Upper lobe of left lung (tissue), 6 donors: ENCODE measurements at places on chromosomes 11 and 22. TPM values are rescaled to one million over a fixed set of nuclear protein-coding genes. Genes with fewer than 3 reads are reported as not detected.

The AP1B1 gene
- total RNA-seq, result 86.3 TPM

The SCGB1D2 gene
- not detected for total RNA-seq

The APLNR gene
- 1.1 TPM for total RNA-seq

The SOX6 gene
- 14.1 TPM for total RNA-seq

The GAB4 gene
- not detected for total RNA-seq

The SCGB1C1 gene
- not detected for total RNA-seq

The DUSP8 gene
- total RNA-seq, result 19.3 TPM

The XRRA1 gene
- total RNA-seq, result 14.2 TPM

The SEPTIN5 gene
- 13.2 TPM for total RNA-seq

The CECR2 gene
- total RNA-seq, result 14.6 TPM

The SEC14L2 gene
- 11.0 TPM for total RNA-seq

The SAA4 gene
- total RNA-seq, result not detected

The SORL1 gene
- total RNA-seq, result 85.9 TPM

GRCh38 chr11:57085611-57086010 lies 96.1 kb upstream of the LRRC55 start:
- no peak for DNase-seq

GRCh38 chr11:26947379-26947844 lies 46.5 kb upstream of the FIBIN start:
- no peak for DNase-seq

DNA sequence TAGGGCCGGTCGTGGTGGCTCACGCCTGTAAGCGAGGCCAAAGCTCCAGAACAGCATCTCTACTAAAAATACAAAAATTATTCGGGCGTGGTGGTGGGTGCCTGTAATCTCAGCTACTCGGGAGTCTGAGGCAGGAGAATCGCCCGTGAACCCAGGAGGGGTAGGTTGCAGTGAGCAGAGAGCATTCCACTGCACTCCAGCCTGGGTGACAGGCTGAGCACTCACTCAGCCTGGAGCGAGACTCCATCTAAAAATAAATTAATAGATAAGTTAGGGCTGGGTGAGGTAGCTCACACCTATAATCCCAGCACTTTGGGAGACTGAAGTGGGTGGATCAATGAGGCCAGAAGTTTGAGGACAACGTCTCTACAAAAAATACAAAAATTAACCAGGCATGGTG lies 10.2 kb upstream of the TAB1 start:
- no peak for DNase-seq

- DNase-seq, result no peak
These were observed 870.6 kb upstream of the LRRC4C start for GRCh38 chr11:42329929-42330565.

- DNase-seq, result no peak
These were observed 42.1 kb upstream of the CRTAM start for GRCh38 chr11:122796128-122796717.

DNA sequence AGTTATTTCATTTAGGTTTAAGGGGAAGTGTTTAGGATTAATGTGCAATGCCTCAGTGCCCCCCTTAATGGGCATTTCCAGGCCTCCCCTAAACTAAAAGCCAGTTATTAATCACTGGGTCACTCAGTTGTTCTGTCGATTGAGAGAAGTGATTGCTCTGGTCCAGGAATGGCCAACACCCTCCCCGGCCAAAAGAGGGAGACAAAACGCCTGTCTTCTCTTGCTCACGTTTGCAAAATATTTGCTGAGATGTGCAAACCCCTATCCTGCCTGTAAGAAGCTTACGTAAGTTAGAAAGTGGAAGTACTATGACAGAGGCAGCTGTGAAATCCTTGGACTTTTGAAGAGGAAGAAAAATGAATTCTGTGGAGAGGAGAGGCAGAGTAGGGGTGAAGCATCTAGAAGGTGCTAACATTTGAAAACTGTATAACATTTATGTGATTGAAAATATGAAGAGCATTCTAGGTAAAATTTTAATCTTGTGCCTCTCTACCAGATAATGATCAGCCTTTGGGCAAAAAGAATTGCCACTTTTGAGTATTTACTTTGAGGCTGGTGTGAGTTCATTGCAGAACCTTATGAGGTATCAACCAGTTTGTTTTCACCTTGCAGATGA lies 37.7 kb downstream of the NTM start:
- DNase-seq, result peak; percentile 30

DNA sequence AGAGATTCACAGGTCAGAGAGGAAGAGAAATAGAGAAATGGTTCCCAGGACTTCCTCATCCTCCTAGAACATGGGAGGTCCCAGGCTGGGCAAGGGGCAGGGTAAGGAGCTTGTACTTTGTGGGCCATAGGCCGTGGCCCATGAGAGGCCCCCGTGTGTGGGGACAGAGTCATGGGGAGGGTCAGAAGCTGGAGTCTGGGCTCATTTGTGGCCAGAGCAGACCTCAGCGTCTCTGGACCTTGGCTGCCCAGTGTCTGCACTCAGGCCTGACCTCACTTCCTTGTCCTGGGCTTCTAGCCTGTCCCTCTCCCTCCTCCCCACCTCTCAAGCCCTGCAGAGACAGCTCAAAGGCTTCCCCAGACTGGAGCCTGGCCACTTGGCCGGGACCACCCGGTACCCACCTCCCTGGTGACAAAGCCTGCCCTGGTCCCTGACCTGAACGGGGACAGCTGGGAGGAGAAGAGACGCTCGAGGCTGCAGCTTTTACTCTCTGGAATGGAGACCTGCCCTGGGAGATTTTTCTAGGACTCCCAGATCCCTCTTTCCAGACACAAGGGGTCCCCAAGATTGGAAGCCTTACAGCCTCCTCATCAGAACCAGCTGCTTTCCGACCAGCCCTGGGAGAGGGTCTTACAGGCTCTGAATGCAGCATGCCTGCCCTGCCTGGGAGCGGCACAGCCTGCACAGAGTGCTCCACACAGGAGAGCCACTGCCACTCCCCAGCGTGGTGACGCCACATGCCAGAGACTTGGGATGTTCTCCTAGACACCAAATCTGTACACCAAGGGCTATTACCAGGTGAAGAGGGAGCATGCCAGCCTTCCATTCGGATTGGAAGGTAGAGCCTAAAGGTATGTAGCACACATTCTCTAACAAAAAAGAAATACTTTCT lies 569.0 kb upstream of the B3GAT1 start:
- DNase-seq, result no peak

GRCh38 chr11:58134151-58134550 lies 8.8 kb upstream of the OR9I1 start:
- no peak for DNase-seq

DNA sequence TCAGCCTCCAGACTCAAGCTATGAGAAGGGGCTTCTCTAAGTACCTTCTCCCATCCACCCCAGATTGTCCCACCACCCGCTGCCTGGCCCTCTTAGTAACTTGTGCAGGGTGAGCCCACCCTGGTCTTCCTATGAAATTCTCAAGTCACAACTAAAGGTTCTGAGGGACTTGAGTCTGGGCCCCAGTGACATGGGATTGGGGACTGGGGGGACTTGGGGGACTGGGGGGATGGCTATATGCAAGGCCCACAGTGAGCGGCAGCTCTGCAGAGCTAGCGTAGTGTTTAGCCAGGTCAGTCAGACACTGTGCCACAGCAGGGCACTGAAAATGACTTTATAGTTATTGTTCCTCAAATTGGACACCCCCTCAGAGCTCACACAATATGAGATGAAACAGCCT lies 622.3 kb upstream of the CADM1 start:
- DNase-seq, result no peak

DNA sequence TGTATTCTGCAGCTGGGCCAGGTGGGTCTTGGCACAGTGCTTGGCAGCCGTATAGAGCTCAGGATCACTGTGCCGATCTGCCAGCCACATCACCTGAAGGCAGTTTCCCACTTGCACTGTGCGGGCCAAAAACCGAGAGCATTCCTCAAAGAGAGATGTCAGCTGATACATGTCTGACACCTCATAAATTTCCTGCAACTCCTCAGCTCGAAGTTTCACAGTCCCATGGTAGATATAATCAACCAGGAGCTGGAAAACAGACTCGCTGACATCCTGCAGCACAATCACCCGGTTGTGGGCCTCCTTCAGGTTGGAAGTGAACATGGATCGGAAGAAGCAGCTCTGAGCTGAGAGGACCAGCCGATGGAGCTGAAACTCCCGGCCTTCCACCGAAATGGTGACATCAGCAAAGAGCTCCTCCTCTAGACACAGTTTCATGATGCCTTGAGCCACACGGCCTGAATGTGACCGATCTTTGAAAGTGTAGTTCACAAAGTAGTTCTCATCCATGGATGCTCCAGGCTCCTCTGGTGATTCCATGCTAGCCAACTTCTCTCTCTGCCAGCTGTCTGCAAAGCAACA lies 1.2 kb downstream of the KBTBD4 start:
- DNase-seq, result no peak

- DNase-seq, result no peak
These were observed 12.5 kb downstream of the APLNR start for GRCh38 chr11:57224537-57224936.

- no peak for DNase-seq
These were observed 1318.0 kb upstream of the TENM4 start for GRCh38 chr11:80758787-80759186.

DNA sequence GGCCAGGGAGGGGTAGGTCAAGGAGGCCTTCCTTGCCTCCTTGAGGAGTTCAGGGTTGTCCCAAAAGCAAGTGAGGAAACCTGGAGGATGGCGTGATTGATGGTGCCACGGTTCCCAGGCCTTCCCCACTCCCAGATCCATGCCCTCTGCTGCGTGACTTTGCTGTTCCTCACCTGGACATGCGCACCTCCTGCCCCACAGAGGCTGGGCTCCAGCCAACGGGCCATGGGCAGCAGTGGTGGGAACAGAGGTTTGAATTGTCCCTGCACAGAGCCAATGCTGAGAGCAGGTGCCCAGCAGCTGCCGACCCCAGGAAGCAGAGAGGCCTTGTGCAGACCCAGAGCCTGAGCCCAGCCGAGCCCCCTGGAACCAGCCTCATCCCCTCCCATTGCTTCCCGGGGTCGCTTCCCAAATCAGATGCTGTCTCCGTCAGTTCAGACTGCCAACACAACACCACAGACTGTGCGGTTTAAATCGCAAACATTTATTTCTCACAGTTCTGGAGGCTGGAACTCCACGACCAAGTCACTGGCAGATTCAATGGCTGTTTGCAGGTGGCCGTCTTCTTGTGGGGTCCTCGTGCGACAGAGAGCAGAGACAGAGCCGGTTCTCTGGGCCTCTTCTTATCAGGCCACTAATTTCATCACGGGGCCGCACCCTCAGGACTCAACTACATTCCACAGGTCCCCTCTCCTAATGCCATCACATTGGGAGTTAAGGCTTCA lies 6.2 kb upstream of the LINC01488 start:
- DNase-seq, result no peak

GRCh38 chr11:119809346-119809745 lies 80.3 kb upstream of the NECTIN1 start:
- no peak for DNase-seq

DNA sequence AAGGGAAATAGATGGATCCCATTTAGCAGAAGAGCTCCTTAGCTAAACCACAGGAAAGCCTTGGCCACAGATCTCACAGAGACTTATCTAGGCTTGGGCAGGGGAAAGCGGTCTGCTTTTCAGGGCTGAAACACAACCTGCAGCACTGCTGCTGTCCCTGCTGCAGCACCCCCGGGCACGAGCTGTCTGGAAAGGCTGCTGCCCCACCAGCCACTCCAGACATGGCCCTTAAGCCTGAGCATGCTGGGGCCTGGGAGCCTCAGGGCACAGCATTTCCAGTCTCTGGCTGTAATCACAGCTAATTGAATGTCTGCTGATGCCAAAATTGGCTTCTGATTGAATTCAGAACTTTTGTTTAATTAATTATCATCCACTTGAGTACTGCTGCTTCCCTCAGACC lies 115.0 kb downstream of the TMPRSS5 start:
- DNase-seq, result no peak

DNA sequence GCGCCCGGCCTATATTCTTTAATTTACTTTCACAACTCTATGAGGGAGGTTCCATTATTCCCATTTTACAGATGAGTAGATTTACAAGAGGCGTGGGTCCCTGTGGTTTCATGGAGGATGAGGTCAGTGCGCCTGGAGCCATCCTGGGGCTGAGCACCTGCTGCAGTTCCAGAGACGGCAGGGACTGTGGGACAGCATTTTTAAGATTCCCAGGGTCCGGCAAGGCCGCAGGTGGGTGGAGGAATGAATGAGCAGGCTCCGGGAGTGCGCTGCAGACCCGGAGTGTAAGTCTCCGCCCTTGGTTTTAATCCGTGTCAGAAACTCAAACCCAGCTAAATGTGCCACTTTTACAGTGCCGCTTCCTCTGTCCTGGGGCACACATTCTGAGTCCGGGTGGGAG lies 4.1 kb upstream of the CHRM1 start:
- no peak for DNase-seq

DNA sequence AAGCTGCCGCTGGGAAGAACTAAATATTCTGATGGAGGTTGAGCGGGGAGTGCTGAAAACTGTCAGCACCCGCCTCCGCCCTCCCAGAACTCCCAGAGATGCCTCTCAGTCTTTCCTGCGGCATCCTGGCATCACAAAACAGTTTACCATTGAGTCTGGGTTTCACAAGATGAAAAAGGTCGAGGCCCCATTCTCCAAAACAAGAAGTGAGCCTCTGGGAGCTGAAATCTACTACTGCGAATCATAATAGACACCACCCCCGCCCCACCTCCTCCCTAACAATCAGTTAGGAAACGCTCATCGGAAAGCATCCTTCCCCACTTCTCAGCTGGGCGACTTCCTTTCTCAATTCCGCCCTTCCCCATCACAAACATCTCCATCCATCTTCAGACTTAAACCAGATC lies 1.0 kb downstream of the SUN2 start:
- DNase-seq, result no peak

DNA sequence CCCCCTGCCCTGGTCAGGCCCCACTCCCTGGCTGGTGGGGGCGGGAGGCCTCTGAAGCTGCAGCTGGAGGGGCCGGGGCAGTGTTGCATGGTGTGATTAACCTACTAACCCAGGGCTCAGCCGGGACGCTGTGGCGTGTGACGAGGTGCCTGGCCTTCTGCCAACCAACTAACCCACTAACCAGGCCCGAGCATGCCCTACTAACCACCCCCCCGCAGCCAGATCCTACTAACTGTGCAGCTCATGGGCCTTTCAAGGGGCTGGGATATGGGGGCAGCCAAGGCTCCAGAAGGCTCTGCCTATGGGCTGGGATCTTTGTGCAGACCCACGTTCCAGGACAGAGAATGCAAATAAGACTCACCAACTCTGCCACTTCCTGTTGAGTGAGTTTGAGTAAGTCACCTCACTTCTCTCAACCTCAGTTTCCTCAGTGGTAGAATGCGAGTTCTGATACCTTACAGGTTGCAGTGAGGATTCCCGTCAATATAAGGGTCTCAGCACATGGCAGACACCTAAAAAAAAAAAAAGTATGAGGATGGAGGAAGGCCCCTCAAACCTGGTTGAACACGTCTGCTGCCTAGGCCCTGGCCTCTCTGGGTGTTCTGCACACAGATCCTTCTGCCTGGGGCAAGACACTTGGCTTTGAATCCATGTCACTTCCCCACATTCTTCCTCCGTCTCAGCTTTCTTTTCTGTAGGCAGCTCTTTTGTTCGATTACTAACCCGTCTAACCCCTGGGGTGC lies 14.1 kb downstream of the MIAT start:
- DNase-seq, result peak; percentile 79

DNA sequence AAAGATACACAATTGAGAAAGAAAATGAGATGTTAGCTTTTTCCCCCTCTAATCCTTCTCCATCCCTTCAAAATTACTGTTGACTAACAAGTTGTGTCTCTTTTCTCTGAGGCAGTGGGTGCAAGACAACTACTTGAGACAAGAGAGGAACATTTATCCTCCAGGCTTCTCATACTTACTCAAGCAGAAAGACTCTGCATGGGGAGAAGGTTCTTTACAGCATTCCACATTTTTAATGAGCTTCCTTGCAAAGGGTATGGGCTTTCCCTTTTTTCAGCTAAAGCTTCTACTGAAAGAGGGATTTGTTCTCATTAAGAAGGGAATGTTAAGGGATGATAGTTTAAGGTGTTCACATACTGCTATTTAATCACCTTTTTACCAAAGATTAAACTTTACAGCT lies 47.8 kb downstream of the PAX6 start:
- DNase-seq, result no peak
